ENCODE measurements at places on chromosomes 12 and 14.

DNA sequence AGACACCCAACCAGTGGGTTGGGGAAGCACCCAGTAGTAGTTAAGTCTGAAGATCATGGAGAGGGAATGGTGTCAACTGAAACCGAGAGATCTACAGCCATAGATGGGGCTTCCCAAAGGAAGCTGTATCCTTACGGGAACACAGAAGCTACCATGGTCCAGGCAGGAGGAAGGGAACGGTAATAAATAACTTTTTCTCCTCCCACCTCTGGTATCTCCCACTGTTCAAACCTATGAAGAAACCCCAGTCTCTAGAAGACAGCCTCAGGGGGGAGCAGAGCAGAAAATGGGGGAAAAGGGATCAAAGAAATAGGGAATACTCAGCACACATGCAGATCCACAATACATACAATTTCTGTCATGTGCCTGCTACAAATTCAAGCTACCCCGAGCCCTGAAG, 33.4 kb downstream of the ZNF605 start:
- no peak for DNase-seq

GRCh38 chr12:57889500-57889989, 43.0 kb upstream of the CTDSP2 start:
- DNase-seq = no peak

- no peak for DNase-seq
Observed at GRCh38 chr12:65184176-65184857, 14.9 kb downstream of the LEMD3 start.

- no peak for DNase-seq
Observed at GRCh38 chr12:107992870-107993451, 136.1 kb upstream of the WSCD2 start.

DNA sequence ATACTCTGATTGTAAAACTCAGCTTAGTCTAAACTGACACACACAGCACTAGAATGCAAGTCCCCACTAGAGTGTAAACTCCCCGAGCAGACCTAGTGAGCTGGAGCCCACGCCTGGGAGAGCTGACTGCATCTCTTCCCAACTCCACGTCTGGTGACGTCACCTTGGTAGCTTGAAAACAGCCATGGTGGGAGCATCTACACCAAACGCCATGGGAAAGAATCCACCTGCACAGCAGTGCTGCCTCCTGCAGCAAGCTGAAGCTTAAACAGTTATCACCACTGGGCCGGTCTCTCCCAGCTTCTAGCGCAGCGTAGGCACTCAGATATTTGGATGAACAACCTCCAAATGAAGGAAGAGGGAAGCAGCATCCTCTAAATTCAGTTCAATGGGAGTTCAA, 4.3 kb upstream of the PAPLN start:
- DNase-seq = no peak

DNA sequence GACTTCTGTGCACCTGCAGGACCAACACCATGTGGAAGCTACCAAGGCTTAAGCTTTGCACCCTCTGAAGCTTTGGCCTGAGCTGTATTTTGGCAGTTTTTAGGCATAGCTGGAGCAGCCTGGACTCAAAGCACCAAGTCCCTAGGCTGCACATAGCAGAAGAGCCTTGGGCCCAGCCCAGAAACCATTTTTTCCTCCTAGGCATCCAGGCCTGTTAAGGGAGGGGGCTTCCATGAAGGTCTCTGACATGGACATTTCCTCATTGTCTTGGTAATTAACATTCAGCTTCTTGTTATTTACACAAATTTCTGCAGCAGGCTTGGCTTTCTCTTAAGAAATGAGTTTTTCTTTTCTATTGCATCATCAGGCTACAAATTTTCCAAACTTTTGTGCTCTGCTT, 475.8 kb upstream of the FLRT2 start:
- DNase-seq = no peak

GRCh38 chr12:75708802-75709201, 197.4 kb upstream of the KRR1 start:
- DNase-seq = no peak

DNA sequence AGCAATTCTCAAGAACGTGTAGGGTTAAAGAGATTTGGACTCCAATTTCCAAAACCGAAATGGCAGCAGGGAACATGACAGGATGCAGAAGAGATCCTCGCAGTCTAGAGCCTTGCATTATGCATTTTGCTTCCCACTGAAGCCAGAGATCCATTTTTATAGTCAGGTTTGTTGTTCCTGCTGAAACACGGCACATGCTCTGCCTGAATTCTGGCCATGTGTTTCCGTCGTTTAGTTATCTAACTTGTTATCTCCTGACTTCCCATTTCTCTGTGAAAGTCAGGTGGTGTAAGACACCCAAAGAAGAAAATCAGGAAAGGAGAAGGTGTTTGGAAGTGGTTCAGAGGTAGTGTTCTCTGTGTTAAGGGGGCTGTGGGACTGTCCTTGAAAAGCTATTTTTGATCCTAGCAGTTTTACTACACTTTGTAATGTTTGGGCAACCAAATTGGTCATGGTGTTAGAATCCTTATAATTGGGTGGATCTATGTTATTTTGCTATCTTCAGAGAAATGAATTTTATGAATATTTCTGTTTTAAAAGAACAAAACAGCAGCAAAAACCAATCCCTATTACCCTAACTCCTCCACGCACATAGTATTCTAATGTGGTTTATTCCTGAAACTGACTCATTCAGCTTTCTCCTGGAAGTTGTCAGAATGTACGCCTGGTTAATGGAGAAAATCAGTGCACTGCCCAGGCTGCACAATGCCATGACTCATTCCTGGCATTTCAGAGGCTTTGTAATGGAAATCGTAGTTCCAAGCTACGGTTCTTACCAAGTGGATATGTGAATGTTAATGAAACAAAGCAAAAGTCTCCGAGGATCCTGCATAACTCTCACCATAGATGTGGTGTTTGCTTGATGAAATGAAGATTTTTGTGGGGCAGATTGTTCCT, 110.1 kb downstream of the SAMD4A start:
- DNase-seq = peak; percentile 50

GRCh38 chr14:22268875-22269274, 320.1 kb downstream of the DAD1 start:
- peak; percentile 35 for DNase-seq

GRCh38 chr12:51773145-51773869, 75.2 kb downstream of the FIGNL2 start:
- DNase-seq = no peak

- DNase-seq = no peak
Observed at GRCh38 chr12:27213830-27214787, 30.0 kb upstream of the STK38L start.

DNA sequence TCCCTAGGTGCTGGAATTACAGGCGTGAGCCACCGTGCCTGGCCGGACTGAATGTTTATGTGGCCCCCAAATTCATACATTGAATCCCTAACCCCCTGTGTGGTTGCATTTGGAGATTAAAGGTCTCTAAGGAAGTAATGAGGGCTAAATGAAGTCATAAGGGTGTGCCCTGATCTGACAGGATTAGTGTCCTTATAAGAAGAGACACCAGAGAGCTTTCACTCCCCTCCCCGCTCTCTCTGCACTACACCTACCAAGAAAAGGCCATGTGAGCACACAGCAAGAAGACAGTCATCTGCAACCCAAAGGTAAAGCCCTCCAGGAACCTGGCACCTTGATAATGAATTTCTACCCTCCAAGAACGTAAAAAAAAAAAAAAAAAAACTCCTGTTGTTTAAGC, 212.1 kb upstream of the CAND1 start:
- no peak for DNase-seq

DNA sequence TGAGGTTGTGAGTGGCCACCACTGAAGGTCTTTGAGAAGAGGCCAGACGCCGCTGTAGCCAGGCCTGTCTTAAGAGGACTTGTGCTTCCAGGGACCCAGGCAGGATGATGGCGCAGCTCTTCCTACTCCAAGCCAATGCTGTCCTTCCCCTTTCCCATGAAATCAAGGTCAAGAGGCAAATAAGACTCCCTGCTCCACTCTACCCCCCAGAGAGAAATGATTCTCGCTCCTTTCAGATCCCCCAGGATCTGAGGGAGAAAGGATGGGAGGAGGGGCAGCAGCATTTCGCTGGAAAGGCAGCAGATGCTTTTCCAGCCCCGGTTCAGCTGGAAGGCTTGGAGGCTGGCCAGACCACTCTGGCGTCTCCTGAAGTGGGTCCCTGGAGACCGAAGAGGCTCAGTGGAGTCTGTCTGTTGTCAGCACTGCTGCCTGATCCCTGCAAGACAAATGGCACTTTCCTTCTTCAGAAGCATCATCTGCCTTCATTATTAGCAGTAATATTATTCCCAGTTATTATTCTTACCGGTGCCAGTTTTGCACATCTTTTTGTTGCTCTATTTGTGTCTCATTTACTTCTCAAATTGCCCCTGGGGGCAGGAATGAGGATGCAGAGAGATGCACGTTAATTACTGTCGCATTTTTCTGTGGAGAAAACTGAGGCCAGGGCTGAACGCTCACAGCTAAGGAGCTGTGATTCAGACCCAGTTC, 51.4 kb downstream of the C14orf132 start:
- no peak for DNase-seq

GRCh38 chr12:112782943-112783342, 8.6 kb upstream of the RPH3A start:
- no peak for DNase-seq

DNA sequence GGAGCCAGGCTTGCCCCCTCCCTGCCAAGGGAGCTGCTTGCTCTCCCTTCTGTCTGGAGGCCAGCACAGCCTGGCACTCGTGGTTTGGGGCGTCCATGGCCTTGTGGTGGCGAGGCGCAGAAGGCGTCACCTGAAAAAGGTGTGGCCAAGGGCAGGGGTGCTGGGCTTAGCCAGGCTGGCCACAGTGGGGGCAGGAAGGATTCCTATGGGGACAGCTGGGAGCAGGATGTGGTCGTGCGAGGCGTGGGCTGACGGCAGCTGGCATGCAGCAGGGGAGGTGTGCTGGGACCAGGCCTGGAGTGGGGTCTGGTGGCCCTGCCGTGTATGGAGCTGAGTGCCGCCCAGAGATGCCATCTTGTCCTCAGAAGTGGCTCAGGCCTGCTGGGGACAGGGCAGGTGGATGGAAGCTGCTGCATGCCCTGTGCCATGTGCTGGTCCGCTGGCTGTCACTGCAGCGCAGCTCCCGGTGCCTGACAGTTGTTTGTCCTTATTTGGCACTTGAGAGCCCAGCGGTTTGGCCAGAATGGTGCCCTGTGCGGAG, 30.0 kb downstream of the SH2B3 start:
- DNase-seq = no peak

- DNase-seq = no peak
Observed at GRCh38 chr12:108717243-108717642, 14.1 kb downstream of the CORO1C start.

GRCh38 chr12:43159506-43159905, 392.5 kb downstream of the ADAMTS20 start:
- DNase-seq = no peak

GRCh38 chr12:28135801-28136439, 54.3 kb upstream of the CCDC91 start:
- DNase-seq = no peak

- DNase-seq = no peak
Observed at GRCh38 chr12:53173085-53173715, 7.3 kb upstream of the ZNF740 start.

GRCh38 chr12:575948-576614, 87.2 kb downstream of the NINJ2 start:
- DNase-seq = peak; percentile 48

Measured in PC-9 (cell line).